ENCODE measurements at places on chromosomes 4 and X. TPM values are rescaled to one million over a fixed set of nuclear protein-coding genes. Genes with fewer than 3 reads are reported as not detected.

Gene PRKX
- 4.5 TPM for total RNA-seq

Gene COX7B2
- total RNA-seq = not detected

Gene CHIC1
- total RNA-seq = 1.9 TPM

Gene MEPE
- total RNA-seq = not detected

Gene NDST4
- total RNA-seq = not detected

Gene ZXDB
- total RNA-seq = 8.2 TPM

Gene PAGE1
- not detected for total RNA-seq

Gene ZCCHC12
- total RNA-seq = not detected

Gene HDX
- 1.7 TPM for total RNA-seq

All from psoas muscle (tissue), 8 donors.